Activated T-helper 1 cell treated with anti-CD3 and anti-CD28 coated beads, Interleukin-12 subunit alpha, Interleukin-12 subunit beta, Interleukin-2, Interleukin-4 antibody, amounts not matched to agents 30 ng/mL and 10 ng/mL and 1 ng/mL, durations not matched to agents 14 hours and 24 hours and 36 hours (primary cell): ENCODE measurements at places on chromosomes 7 and 10.

- H3K27me3 ChIP-seq: no peaks in the 10 kb centered on the region
- peak overlapping the region; percentile 57 for H3K4me3 ChIP-seq
- no peak for DNase-seq
These were observed 57.9 kb upstream of the FAM133B start for GRCh38 chr7:92648067-92648466.

DNA sequence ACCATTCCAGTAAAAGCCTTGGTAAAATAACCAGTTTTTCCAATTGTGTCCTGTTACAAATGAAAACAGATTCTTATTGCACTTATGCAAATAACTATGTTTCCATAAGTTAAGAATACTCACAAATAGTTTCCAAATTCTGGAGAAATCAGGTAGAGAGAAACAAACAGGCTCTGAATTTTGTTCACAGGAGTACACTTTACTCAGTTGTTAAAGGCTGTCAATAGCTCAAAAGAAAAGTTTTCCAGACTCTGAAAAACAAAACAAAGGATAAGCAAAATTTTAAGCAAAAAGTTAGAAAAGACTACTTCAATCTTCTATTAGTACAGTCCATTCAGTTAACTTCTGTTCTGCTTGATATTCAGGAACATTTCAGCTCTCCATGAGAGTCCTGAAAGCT lies 32.8 kb upstream of the ZNF365 start:
- no peaks in the 10 kb centered on the region for H3K4me1 ChIP-seq
- H3K27me3 ChIP-seq: no peaks in the 10 kb centered on the region
- H3K27ac ChIP-seq: no peak overlapping the region
- no peak for DNase-seq
- H3K36me3 ChIP-seq: no peaks in the 10 kb centered on the region

DNA sequence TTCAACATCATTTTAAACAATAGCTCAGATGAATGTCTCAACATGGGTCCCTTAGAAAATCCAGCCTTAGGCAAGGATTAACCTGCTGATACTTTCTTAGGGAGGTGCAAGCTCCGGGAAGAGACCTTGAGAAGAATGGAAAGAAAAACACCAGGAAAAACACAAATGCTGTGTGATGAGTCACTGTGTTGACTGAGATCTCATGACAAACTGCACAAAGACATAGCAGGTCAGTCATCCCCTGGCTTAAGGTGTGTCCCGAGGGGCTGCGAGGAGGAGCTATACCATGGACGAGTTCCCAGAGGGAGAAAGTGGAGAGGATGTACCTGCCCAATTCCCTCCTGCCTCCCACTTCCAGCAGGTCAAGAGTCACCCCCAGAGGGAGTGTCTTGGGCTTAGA lies 98.0 kb downstream of the TEX36 start:
- H3K36me3 ChIP-seq: no peaks in the 10 kb centered on the region
- H3K27ac ChIP-seq: no peak overlapping the region
- no peaks in the 10 kb centered on the region for H3K27me3 ChIP-seq

DNA sequence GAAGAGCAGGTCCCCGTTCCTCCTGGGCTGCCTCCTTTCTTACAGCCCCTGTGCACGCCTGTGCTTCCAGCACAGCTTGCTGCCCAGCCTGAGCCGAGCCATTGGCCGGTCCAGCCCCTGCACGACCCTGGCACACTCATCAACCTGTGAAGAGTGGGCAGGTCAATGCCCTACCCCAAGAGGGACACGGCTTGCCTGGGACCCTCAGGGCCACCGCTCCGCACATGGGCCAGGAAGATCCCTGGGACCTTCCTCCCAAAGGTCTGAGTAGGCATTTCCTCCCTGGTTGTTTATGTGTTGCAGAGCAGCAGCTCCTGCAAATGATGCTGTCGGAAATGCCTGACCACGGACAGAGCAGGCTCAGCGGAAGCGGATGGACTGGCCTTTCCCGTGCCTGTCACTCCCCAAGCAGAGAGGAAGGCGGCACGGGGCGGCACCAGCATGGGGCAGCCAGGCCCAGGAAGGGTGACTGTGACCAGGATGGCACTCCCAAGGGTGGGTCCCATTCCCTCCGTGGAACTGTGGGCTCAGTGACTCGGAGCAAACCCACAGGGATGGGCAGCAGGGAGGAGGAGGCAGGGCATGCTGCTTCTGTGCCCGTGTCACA lies 252.5 kb downstream of the TNS3 start:
- H3K36me3 ChIP-seq: no peaks in the 10 kb centered on the region
- DNase-seq: no peak
- no peaks in the 10 kb centered on the region for H3K4me1 ChIP-seq
- H3K27me3 ChIP-seq: no peaks in the 10 kb centered on the region
- H3K27ac ChIP-seq: no peak overlapping the region

DNA sequence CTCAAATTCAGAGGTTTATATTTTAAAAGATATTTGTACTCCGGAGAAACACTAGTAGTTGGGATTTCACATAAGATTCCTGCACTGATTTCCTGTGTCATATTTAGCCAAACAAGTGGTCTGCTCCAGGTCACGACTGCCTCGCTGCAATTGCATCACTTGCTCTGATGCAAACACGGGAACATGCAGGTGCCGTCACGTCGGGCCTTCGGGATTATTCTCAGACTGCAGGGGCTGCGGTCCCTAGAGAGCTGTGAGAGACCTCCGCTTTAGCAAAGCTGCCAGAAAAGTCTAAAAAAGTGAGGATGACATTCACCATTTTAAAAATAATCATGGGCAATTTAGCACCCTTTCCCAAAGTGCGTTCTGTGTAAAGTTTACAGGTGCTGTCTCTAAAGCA lies 93.5 kb upstream of the DDC start:
- peaks cover 22% of the 10 kb centered on the region for H3K27me3 ChIP-seq
- no peaks in the 10 kb centered on the region for H3K36me3 ChIP-seq
- H3K27ac ChIP-seq: no peak overlapping the region

- no peak for DNase-seq
- H3K4me3 ChIP-seq: no peak overlapping the region
- no peaks in the 10 kb centered on the region for H3K27me3 ChIP-seq
- no peak overlapping the region for H3K27ac ChIP-seq
- no peaks in the 10 kb centered on the region for H3K36me3 ChIP-seq
- H3K4me1 ChIP-seq: no peaks in the 10 kb centered on the region
These were observed 59.3 kb downstream of the FAM13C start for GRCh38 chr10:59303018-59303417.

GRCh38 chr7:27453702-27454405 lies 208.8 kb downstream of the HIBADH start:
- H3K4me3 ChIP-seq: no peak overlapping the region
- no peaks in the 10 kb centered on the region for H3K36me3 ChIP-seq
- H3K27me3 ChIP-seq: peaks cover 8% of the 10 kb centered on the region
- H3K27ac ChIP-seq: no peak overlapping the region
- H3K4me1 ChIP-seq: no peaks in the 10 kb centered on the region

DNA sequence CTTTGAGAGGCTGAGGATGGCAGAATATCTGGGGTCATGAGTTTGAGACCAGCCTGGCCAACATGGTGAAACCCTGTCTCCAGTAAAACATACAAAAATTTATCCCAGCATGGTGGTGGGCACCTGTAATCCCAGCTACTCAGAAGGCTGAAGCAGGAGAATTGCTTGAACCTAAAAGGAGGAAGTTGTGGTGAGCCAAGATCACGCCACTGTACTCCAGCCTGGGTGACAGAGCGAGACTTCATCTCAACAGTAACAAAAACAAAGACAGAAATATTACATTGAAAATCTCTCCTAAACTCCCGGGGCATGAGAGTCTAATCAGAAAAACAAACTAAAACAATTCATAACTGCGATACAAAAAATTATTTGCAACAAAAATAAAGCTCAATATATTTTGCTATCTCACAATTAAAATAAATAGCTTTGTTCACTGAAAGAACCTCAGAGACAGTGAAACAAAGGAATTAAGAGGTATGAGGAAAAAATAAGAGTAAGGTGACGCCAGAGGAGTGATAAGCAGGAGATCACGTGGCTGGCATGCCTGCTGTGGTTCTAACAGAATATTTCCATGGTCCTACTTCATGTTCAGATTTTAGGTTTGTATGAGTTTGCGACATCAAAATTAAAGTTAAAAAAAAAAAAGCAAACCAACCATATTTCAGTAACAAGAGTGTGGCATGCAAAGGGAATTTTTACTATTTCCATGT lies 527.7 kb upstream of the POM121L12 start:
- DNase-seq: no peak
- H3K27me3 ChIP-seq: no peaks in the 10 kb centered on the region
- H3K4me3 ChIP-seq: no peak overlapping the region
- no peaks in the 10 kb centered on the region for H3K4me1 ChIP-seq

- H3K36me3 ChIP-seq: no peaks in the 10 kb centered on the region
- no peak overlapping the region for H3K27ac ChIP-seq
- H3K27me3 ChIP-seq: peaks cover 4% of the 10 kb centered on the region
- DNase-seq: no peak
- H3K4me3 ChIP-seq: no peak overlapping the region
These were observed 1.2 kb upstream of the TFR2 start for GRCh38 chr7:100642534-100642907.
